ENCODE measurements at places on chromosomes 5 and 9.

- DNase-seq: no peak
Observed at GRCh38 chr5:92553326-92553725, 1027.7 kb downstream of the NR2F1-AS1 start.

DNA sequence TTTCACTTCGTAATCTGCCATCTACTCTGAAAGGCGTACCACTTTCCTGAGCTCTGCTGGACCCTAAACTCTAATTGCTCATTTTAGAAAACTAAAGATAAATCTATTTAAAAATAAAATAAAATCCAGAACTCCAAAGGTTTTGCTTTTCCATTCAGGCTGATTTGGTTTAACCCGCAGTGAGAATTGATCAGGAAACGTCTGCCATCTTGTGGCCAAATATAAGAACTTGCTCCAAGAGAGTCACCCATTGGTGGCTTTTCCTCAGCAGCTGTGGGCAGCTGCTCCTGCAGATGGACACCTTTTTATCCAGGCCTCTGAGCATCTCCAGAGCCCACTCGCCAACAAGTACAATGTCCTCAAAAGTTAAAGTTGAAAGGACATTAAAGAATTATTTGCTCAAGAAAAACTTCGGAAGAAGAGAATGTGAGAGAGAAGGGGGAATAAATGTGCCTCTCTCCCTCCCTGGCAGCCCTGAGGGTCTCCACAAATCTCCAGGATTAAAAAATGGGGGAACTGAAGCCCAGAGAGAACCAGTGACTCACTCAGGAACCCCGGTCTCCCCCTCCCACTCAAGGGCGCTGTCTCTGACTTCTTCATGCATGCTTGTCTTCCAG, 4.1 kb downstream of the SAXO1 start:
- peak; percentile 19 for DNase-seq

DNA sequence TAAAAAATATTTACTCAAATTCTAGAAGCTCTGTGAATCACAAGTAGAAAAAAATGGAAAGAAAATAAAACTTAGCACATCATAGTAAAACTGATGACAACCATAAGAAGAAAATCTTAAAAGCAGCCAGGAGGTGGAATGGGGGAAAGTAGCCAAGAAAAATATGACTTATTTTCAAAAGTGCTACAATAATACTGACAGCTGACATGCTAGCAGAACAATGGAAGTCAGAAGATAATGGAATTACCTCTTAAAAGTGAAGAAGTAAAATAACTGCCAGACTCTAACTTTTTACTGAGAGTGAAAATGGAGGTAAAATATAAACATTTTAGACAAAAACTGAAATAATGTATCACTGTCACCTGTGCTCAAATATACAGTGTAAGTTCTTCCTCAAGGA, 532.2 kb upstream of the SGCD start:
- no peak for DNase-seq

DNA sequence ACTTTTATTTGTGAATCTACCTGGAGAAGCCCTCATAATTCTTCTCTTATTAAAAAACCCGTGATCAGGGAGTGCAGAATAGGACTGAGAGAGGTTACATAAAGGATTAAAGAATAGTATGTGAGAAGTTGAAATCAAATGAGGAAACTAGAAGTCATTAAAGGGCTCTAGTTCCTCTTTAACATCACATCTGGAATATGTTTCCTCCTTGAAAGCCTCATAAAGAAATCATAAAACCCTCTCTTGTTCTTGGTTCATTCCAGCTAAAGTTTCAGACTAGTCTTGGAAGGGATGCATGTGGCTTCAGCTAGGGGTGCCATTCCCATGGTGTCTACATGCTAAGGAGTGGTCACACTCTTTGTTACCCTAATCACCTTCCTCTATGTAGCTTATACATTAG, 5.7 kb upstream of the C5orf46 start:
- no peak for DNase-seq

GRCh38 chr5:100401149-100401548, 134.0 kb upstream of the FAM174A start:
- DNase-seq: no peak

GRCh38 chr5:141681695-141682641, at the start of gene ARAP3:
ARAP3 (minus strand) TSS chr5:141682230; CDS start chr5:141680486, 1,744 bp downstream.
- DNase-seq: peak; percentile 64

- no peak for DNase-seq
Observed at GRCh38 chr9:134590240-134591081, 51.1 kb upstream of the COL5A1 start.

- no peak for DNase-seq
Observed at GRCh38 chr5:133405275-133406034, 206.9 kb downstream of the FSTL4 start.

- no peak for DNase-seq
Observed at GRCh38 chr5:36108758-36109460, 42.2 kb upstream of the UGT3A2 start.

DNA sequence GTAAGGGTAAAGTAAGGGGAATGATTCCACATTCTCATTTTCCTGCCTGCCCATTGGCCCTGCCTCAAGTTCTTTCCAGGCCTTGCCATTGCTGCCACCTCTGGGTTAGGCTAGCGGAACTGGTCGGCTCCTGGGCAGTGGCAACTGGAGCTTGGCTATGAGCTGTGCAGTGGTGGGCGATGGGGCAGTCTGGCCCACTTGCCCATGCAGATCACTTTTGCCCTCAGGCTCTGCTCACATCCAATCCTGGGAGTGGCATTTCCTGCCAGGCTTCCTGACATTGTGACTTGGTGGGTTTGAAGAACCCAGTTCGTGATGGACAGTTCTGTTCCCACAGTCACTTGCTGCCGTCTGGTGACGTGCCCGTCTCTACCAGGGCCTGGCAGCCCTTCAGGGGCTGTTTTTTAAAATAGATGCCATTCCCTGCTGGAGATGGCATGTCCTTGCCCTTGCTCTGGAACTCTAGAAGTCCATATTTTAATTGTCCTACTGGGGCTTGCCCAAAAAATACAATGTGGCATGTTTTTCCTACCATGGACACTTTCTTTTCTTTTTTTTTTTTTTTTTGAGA, 86.1 kb downstream of the FGF18 start:
- no peak for DNase-seq

DNA sequence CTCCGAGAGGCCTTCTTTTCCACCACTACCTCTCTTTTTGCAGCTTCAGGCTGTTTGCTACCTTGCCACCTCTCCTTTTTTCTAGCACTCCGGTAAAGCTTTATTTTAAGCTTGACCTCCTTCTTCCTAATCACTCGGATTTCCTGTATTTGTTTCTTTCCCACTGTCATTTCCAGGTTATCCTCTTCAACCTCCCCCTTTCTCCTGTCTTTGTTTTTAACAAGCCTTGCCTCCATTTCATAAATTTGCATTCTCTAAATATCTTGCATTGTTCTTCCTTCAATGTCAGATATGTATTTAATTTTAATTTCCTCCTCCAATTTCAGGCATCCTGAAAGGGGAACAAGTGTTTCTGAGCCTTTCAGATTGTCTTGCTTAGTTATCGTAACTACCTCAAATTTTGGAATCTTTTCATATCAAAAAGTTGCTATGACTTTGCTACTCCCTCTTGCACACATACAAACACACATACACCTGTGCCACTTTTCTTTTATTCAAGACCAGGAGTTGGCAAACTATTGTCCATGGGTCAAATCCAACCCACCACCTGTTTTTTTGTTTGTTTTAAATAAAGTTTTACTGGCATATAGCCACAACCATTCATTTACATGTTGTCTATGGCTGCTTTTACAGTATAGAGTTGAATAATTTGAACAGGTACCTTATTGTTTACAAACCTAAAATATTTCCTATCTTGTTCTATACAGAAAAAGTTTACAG, 22.7 kb downstream of the DPYSL3 start:
- no peak for DNase-seq

- no peak for DNase-seq
Observed at GRCh38 chr5:94544875-94545547, 73.4 kb downstream of the KIAA0825 start.

DNA sequence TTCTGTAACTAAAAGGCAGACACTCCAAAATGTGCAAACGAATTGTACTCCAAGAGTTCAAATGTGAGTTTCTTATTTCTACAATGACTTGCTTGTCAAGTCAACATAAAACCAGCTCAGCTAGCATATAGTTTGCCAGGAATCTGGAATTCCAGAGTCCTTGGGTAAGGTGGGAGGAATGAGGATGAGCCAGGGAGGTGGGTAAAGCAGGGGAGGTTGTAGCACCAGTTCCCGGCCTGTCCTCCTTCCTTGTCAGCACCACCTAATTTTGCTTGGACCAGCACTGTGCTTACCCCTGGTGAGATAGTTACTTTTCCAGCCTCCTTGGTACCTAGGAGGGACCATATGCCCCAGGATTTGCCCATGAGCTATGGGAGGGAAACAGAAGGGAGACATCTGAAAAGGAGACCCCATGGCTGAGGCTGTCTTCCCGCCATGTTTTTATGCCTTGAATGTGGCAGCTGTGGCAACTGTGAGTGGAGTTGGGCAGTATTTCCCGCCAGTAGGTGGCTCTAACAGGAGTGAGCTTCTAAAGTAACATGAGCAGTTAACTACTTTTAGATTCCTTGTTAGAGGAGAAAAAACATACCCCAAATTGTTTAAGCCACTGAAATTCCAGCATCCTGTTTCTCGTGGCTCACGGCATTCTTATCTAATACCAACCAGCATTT, 302.5 kb downstream of the TENT4A start:
- no peak for DNase-seq

- DNase-seq: no peak
Observed at GRCh38 chr5:73369278-73369677, 79.3 kb downstream of the FOXD1 start.

DNA sequence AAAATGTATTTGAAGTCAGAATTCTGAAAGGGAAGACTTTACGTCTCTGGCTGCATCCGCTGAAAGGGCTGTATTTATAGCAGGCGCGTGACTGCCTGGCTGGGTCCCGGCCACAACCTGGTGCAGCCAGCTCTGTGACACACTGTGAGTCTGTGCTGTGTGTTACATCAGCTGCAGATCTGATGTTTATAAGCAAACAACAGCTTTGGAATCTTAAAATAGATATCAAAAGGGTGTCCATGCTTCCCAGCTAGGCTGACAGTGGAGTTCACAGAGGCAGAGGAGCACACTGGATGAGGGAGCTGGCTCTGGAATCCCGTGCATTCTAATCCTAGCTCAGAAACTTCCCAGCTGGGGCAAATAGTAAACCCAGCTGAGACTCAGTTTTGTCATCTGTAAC, 433.4 kb upstream of the BRINP1 start:
- DNase-seq: no peak

DNA sequence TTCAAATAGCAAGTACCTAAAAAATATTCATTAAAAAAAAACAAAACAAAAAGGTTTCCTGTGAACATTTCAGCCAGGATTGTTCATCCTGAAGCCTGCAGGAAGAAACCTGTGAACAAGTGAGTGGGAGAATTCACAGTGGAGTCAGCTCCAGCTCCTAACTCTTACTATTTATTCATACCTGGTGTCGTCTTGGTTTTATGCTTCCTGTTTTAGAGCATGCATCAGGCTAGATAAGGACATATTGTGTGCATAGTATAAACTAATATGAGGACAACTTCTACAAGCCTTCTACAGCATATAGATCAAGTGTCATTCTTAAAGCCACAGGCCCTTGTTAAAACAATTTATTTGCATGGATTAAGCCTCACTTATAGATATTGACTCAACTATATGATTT, 169.9 kb downstream of the EFNA5 start:
- DNase-seq: no peak

DNA sequence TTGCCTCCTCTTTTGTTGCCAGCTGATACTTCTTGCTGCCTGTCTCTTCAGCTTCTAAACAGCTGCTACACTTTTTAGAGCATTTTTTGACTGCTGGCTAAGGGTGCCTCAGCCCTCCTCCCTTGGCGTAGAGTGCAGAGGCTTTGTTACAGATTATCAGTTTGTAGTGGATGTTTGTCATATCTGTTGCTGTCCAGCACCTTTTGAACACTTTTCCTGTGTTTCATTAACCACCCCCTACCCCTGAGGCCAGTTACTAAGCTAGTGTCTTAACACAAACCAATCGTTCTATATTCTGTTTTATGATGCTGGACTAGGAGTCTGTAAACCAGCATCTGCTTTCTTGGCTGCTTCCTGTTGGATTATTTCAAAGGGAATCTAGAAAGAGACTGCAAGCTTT, 441.5 kb downstream of the DNAH5 start:
- no peak for DNase-seq

- no peak for DNase-seq
Observed at GRCh38 chr9:99752417-99753109, 69.1 kb upstream of the NR4A3 start.

- DNase-seq: no peak
Observed at GRCh38 chr5:59746241-59746765, 147.2 kb downstream of the PDE4D start.

- no peak for DNase-seq
Observed at GRCh38 chr5:55188656-55189540, 15.9 kb upstream of the CDC20B start.

- no peak for DNase-seq
Observed at GRCh38 chr5:10982626-10983025, 221.6 kb upstream of the DAP start.

GRCh38 chr5:38645508-38645907, 89.1 kb upstream of the LIFR start:
- DNase-seq: no peak

GRCh38 chr5:177383181-177383580, 1.1 kb upstream of the SLC34A1 start:
- DNase-seq: no peak

- no peak for DNase-seq
Observed at GRCh38 chr9:75389101-75389500, 300.8 kb downstream of the OSTF1 start.

GRCh38 chr5:36300927-36301540, 668 bp downstream of the RANBP3L start:
- no peak for DNase-seq

DNA sequence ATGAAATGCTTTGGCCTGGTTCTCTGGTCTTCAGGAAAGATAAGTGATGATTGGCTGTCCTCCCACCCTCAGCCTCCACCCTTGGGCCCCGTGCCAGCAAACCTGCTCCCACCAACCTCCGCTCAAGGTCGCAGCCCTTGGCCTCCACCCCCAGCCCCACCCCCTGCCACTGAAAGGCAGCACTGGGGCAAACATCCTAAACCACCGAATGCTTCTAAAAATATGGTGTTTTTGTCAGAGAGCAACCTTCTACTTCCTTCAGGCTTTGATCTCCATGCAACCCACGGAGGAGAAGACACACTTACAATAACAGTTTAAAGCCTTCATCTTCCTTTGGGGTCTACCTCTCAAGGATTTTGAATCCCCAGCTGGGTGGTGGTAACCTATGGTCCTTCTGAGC, 24.0 kb upstream of the TCF7 start:
- DNase-seq: peak; percentile 95

DNA sequence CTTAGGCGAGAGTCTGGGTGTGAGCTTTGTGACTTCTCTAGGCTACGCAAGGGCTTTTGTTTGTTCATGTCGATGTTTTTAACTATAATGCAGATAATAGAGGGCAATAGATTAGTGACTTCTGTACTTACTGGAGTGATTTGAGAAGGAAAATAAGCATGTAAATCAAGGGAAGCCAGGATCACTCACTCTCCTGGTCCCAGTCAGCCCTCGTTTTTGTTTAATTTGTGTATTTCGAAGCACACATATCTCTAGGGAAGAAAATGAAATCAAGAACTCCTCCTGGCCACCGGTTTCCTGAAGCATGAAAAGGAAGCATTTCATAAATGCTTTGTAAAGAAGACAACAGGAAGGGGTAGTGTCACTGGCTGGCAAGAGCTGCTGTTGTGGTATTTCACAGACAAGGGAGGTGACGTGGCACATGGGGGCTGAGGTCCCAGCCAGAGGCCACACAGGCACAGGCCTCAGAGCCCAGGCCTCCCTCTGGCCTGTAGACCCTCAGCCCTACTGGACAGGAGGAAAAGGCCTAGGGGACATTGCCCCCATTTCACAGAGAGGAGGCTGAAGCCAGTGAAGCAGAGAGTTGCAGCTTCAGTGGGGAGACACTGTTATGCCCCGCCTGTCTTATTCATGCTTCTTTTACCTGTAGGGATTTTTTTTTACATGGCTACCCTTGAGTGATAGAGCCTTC, 34.1 kb downstream of the IRF1 start:
- DNase-seq: peak; percentile 81
